Activated naive CD4-positive, alpha-beta T cell treated with anti-CD3 and anti-CD28 coated beads, Interleukin-2, amount 50 U/mL, for 72 hours (primary cell): ENCODE measurements at places on chromosomes 13 and 19.

DNA sequence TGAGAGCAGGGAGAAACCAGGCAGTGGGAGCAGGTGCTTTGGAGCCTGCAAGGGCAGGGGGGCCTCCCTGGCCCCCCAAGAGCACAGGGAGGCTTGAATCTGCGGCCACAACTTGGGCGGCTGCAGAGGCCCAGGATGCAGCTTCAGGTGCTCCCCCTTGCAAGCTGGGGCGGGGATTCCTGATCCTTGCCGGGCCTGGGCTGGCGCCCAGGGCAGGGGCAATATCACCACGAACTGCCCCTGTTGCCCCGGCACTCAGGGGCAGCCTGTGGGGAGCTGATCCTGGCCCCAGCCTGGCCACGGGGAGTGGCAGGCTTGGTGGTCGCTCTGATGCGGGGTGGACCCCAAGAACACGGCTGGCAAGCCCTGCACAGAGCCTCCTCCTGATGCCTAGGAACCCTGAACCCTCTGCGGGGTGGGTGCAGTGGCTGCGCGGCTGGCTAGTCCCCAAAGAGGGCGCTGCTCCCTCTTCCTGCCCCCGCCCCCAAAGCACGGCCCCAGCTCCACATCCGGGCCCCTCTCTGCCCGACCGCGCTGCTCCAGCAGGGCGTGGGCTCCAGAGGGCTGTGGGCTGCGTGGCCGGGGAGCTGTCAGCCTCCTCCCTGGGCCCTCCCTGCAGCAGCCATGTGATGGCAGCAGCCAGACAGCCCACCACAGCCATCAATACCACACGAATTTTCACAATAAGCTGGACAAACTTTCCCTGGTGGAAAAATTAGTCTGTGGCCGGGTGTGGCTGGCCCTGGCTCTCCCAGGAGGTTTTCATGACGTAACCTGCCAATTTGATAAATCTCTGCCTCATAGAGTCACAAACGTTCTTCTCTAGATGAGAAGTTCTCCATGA, 21.0 kb downstream of the TNFSF9 start:
- DNase-seq = no peak

GRCh38 chr13:112769615-112770014, 79.8 kb downstream of the ATP11A start:
- DNase-seq = no peak

GRCh38 chr19:55261671-55262126, 2.9 kb upstream of the PPP6R1 start:
- DNase-seq = no peak

- no peak for DNase-seq
Measured at GRCh38 chr13:34412295-34412694, 529.8 kb upstream of the NBEA start.

GRCh38 chr13:104595511-104595910, 1529.3 kb upstream of the SLC10A2 start:
- no peak for DNase-seq
